PC-3 (cell line): ENCODE measurements at places on chromosomes 12 and 14. TPM values are rescaled to one million over a fixed set of nuclear protein-coding genes. Genes with fewer than 3 reads are reported as not detected.

GRCh38 chr12:51364001-51364400, 17.5 kb upstream of the CELA1 start:
- DNase-seq = no peak

- DNase-seq = peak; percentile 10
Observed at GRCh38 chr14:28012629-28013415, 753.8 kb upstream of the FOXG1 start.

HOXC5 gene
- total RNA-seq = 0.26 and 0.29 TPM in 2 replicates

GRCh38 chr14:93126111-93126510, 10.4 kb upstream of the ITPK1 start:
- no peak for DNase-seq

NUMB gene
- total RNA-seq = 22.2 and 26.8 TPM in 2 replicates

MMP19 gene
- total RNA-seq = 0.04 and 0.17 TPM in 2 replicates

DNA sequence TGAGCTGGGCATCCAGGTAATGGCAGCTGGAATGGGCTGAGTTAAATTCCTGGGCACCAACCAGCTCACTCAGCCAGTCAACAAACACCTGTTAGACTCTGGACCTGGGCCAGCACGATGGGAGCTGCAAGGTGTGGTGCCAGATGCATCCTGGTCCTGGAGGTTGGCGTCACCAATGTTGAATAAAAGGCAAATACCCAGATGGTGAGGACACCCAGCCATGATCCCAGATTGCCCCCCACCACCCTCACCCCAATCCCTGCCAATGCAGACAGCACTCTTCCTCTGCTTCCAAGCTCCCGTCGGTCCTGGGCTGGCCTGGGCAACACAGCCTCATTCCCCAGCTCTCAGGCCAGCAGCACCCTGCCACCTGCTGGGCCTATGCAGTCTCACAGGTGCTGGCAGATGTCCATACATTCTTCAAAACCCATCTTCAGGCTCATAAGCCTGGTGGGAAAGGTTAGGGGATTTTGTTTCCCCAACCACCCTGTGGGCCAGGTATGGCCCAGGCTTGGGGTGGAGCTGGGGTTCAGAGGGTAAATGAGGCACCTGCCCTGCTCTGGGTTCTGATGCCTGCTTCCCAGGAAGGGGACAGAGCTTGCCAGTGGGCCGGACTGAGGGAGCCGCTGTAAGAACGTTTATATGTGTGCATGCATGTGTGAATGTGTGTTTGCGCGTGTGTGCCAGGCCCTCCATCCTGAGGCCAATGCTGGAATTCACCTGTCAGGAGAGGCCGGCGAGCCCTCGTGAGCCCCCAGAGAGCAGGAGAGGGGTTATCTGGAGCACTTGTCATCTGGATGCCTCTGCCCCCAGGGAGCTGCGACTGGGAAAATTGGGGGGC, 58.0 kb downstream of the LGMN start:
- DNase-seq = peak; percentile 83

GRCh38 chr12:96422192-96422591, 22.0 kb upstream of the CDK17 start:
- no peak for DNase-seq

DNA sequence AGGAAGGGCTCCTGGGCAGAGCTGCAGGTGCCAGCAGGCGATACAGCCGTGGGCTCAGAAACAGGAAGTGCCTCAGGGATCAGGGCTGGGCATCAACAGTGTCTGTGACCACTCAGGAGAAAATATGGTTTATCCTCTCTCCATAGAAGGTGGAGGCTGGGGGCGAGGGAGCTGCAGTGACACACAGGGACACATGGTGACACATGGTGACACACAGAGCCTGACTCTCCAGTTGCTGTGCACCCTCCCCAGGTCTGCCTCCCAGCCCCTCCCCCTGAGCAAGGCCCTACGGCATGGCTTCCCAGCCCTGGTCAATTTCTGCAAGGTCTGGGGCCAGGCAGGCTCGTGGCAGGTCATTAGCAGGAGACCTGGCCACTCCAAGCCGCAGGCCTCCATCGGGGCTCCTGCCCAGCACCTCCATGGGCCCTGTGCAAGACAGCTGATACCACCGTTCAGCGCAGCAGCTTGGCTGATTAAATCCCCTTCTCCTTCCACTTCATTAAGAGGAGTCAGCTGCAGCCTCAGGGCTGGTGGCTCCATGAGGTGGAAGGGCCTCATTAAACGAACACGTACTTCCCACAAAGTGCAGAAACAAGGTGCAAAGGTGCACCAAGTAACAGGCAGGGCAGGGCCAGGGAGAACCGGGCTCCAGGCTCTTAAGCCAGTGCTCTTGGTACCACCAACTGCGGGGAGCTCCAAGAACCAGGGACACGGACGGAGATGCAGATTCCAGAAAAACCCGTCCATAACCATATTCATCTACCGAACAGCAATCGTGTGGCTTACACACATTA, 60.7 kb downstream of the CCNK start:
- peak; percentile 37 for DNase-seq

DNA sequence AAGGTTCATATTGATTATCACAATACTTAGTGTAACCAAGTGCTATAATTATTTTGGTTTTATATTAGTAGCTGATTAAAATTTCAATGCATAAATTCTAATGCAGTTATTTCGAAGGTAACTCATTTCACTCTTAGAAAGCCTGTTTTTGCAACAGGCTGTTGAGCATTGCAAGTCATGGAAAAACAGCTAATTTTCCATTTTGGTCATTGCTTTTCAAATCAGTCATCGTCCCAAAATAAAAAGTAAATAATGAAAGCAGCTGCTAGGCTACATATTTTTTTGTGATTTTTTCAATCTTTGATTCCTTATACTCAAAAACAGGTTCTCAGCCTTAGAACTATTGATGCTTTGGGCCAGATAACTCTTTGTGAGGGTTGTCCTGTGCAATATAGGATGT, 22.9 kb downstream of the VEZT start:
- no peak for DNase-seq

GPR162 gene
- not detected in 2 replicates for total RNA-seq

DNA sequence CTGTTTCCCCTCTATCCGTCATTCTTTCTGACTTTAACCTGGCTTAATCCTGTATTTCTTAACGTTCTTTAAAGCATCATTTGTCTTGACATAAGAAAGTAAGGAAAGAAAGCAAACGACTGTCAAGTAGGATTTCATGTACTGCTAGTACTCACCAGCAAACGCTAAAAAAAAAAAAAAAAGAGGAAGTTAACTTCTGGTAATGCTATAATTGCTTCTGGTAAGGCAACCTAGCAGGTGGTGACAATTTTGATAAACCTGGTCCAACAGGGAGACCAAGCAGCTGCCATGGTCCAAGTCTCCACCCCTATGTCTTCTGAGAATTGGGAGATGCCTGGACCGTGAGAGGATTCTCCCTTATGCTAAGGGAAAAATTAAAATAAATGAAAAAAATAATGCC, 306.6 kb downstream of the DAD1 start:
- DNase-seq = no peak

ART4 gene
- not detected in 2 replicates for total RNA-seq

DNA sequence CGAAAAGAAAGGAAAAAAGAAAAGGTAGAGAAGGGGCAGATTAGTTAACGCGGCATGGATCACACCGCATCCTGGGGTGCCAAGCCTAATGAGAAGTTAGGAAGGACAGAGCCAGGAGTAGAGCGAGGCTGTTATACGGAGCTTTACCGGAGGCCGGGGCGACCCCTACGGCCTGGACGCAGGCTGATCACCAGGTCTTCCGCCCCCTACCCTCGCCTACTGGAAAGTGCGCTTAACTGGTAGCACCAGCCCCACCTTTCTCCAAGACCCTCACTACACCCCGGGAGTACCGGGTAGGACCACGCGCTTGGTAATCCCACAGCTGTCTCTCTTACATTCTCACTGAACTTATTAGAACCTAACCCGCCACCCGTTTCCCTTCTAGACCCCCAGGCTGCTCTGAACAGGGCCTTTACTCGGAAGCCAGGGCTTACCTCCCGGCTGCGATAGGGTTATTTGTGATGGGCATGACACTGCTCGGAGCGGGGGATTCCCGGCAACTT, 33.8 kb downstream of the WBP11 start:
- DNase-seq = no peak

DNA sequence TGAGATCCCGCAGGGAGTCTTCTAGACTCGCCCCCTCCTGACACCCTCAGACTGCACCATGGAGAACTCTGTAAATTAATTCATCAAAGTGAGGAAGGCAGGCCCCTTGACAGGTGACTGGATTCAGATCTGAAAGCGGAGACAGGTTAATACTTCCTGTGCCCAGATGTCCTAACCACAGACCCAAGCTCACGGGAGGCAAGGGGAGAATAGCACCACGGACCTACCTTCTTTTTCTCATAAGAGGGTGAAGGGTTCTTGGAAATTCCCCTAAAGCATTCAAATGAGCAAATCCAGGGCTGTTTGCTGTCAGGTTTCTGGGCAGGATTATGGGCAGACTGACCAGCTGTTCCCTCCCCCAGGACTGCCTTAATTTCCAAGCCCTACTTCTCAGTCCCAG, 170.0 kb downstream of the ZFP36L1 start:
- no peak for DNase-seq

DNA sequence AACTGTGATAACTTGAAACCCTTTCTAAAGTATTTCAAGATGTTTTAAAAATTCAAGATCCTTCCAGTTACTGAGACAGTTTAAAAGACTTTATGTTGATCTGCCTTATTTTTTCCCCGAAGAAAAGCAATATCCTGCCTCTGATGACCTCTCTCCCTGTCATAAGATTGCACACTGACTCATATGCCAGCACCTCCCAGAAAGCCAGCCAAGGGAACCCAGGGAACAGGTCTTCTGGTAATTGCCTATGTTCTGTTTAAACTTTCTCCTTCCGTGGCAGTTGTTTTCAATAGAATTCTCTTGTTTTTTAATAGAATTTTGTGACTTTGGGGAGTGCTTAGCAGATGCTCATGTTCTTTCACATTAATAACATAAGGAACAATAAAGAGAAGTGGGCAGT, 300.2 kb upstream of the PRKD1 start:
- peak; percentile 86 for DNase-seq

- no peak for DNase-seq
Observed at GRCh38 chr12:125852116-125852515, 786.9 kb downstream of the AACS start.

FBLN5 gene
- 0.17 and 0.58 TPM in 2 replicates for total RNA-seq
